ENCODE measurements at places on chromosomes 4 and X.

GRCh38 chr4:22573198-22573597 lies 57.3 kb upstream of the ADGRA3 start:
- no peak for DNase-seq

- DNase-seq = no peak
Measured at GRCh38 chr4:105805501-105806120, 89.7 kb upstream of the NPNT start.

- DNase-seq = no peak
Measured at GRCh38 chr4:127922226-127922625, 41.5 kb downstream of the PLK4 start.

- no peak for DNase-seq
Measured at GRCh38 chr4:99102634-99103033, 14.0 kb upstream of the ADH5 start.

DNA sequence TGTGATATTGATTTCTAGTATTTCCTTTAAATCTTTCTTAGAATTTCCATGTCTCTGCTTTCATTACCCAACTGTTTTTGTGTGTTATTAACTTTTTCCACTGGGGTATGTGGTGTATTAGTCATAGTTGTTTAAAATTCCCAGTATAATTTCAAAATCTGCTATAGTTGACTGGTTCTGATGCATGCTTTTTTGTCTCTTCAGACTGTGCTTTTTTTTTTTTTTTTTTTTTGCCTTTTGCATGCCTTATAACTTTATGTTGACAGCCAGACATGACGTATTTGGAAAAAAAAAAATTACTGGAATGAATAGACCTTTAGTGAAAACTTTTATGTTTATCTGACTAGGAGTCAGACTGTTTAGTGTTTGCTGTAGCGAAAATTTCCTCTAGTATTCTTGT lies 580.4 kb downstream of the ANKRD50 start:
- no peak for DNase-seq

GRCh38 chr4:176575141-176575730 lies 217.5 kb downstream of the VEGFC start:
- DNase-seq = no peak

- no peak for DNase-seq
Measured at GRCh38 chr4:98652996-98653395, 5.4 kb downstream of the TSPAN5 start.

GRCh38 chr4:117596917-117597480 lies 437.3 kb upstream of the NDST3 start:
- DNase-seq = no peak

GRCh38 chrX:81208916-81209315 lies 7.0 kb downstream of the SH3BGRL start:
- DNase-seq = no peak

DNA sequence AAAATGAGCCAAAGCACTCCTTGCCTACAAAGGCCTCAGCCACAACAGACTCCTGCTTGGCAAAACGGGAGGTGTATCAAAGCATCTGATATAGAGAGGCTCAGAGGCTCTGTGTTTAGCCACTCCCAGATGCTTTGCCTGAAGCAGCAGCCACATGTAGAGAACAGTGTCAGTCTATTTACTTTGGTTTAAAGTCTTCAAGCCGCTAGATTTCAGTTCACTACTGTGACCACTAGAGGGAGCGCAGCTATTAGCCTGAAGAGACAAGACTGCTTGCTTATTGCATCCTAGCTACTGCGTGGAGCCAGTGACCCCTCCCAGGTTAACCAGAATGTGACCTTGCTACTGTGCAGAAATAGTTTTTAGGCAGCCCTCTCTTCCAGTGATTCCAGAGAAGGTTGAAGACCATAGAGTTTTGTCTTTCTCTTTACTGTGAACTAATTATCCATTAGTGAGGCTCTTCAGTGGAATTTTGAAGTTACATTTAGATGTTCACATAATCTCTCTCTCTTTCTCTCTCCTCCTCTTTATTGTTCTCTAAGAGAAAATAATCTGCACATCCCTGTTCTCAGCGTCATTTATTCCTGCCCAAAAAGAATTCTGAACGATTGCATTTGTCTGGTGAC lies 39.3 kb downstream of the BMP3 start:
- DNase-seq = peak; percentile 9

- no peak for DNase-seq
Measured at GRCh38 chr4:149645790-149646189, 169.9 kb downstream of the IQCM start.

DNA sequence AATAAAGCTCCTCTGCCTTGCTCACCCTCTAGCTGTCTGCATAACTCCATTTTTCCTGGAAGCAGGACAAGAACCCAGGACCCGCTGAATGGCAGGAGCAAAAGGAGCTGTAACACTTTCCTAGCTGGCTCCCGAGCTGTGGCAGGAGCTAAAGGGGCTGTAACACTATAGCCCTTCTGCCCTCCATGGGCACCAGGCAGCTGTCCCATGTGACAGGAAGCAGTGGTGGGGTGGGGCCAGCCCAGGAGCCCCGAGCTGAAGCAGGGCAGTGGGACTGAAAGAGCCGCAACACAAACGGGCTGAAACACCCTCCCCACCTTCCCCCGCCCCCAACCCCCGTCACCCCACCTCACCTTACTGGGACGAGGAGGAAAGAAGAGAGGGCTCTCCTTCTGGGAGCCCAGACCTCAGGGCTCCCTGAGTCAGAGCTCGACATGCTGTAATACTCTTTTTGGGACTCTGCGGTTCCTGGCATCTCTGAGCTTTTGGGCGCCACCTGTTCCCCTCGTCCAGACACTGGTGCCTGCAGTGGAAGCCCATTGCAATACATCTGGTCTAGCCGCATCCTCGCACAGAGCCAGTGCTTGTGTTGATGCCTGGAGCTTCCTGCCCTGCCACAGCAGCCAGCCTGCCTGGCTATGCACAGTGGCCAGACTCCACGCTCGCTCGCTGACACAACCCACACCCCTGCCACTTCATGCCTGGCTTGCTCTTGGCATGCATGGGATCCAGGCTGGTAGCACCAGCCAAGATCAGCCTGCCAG lies 39.4 kb downstream of the PPM1K start:
- peak; percentile 18 for DNase-seq

DNA sequence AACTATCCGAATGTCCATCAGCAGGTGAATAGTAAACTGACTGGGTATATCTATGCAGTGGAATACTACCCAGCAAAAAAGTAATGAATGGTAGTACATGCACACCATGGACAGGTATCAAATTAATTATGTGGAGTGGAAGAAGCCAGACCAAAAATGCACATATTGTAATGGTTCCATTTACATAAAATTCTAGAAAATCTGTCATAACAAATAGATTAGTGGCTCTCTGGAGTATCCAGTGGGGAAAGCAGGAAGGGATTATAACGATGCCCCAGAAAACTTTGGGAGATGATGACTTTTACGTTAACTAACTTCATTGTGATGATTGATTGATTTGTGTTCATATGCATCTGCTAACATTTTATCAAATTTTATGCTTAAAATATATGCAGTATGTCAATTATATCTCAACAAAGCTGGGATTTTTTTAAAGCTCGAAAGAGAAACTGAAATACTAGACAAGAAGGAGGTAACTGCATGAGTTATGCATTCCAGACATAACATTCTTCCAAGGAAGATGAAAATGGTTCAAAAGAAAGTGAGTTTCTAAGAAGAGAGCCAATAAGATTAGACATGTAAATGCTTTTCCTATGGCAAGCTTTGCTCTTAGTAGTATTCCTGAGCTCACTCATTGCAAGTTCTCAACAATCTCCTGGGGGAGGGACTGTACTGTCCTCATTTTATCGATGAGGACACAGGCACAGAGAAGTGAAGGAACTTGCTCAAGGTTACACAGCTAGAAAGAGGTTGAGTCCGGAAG lies 58.6 kb upstream of the MSX1 start:
- DNase-seq = no peak

DNA sequence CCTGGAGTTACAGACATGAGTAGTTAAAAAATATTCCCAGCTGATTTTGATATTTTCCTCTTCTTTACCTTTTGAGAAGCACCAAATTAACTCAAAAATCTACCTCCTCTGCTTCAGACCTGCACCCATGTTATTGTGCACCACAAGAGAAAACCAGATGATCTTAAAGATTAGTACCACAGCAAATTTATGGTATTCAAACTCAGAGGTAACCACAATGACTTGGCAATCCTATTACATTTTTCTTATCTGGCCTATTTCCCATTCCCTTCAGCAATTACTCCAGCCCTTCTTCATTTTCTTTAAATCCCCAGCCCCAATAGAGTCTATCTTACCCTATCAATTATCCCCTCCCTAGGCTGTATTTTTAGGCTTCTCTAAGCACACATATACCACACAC lies 535.1 kb downstream of the FAT4 start:
- no peak for DNase-seq

DNA sequence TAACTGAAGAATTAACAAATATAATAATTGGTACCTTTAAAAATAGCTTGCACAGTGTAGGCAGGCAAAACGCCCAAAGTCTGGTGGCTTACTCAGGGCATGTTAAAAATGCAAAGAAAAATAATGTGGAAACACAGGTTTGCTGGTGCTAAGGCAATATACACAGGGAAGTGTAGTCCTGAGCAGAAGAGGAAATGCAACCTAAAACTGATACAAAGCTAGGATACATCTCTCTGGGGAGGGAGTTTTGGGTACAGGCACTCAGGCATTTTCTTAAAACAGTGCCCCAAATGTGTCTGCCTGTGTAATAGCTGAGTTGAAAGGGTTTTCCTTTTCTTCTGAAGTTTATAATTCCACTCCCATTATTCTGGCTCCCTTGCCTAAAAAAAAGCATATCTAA lies 47.4 kb downstream of the TMPRSS11E start:
- no peak for DNase-seq

- no peak for DNase-seq
Measured at GRCh38 chr4:14452001-14452400, 550.3 kb upstream of the CPEB2 start.

DNA sequence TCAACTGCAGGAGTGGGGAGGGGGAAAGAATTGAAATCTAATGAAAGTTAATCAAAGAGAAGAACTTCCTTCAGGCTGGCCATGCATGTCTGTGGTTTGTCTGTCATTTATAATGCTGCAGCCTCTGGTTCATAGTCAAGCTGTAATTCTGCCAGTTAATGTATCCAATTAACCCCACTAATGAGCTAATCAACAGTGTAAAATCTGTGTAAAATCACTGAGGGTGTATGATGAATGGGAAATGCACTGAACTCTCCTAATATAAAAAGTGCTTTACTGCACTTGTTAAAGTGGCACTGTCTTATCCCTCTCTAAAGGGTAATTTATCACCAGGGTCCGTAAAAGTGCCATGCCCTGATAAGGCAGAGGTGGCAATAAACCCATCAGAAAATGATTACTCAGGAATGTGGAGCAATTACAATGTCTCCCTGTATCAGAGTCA lies 798.1 kb downstream of the PDHA2 start:
- DNase-seq = no peak

- no peak for DNase-seq
Measured at GRCh38 chr4:56613101-56613862, 67.8 kb downstream of the HOPX start.

- no peak for DNase-seq
Measured at GRCh38 chr4:17029964-17030363, 131.5 kb upstream of the LDB2 start.

DNA sequence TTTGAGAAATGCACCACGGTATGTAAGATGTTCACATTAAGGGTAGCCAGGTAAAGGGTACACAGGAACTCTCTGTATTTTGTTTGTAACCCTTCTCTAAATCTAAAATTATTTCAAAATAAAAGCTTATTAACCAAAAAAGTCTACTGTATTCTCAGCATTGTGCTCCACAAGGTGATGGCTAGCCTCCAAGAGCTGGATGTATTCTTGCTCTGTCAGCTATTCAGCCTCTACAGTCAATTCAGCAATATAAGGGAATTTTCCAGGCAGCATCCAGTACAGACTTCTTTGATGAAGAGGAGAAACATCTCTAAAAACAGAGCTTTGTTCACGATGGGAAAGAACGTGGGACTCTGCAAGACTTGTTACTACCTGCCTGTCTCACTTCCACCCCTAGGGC lies 63.5 kb upstream of the MAOA start:
- DNase-seq = no peak

GRCh38 chr4:17063888-17064287 lies 165.4 kb upstream of the LDB2 start:
- DNase-seq = no peak

DNA sequence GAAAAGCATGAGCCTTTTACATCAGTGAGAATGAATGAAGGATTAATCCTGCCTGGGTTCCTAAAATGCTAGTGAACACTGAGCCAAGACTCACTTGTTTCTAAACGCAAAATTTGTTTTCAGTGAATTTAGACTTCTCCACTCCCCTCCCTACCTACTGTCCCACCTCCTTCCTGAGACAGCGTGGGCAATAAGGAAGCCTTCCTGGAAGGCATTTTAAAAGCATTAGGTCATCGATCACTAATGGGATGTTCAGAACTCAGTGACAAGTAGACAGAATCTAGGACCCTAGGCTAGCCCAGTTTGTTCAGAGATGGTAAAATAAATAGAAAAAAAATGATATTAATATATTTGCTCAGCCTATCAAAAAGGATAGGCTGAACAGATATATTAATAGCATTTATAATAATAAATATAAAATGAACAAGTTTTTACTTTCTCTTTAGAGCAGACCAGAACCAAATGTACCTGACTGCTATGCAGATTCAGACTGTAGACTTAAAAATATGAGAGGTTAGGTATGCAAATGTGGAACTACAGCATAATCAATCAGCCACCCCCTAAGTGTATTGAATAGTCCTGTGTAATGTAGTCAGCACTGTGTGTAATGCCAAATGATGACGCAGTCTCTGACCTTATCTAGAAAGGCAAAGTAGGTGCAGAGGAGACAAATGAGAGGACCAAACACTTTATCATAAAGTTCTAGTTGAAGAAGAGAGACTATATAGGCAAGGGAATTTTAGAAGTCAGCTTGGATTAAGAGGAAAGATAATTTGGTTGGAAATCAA lies 331.1 kb downstream of the GPAT3 start:
- no peak for DNase-seq

- no peak for DNase-seq
Measured at GRCh38 chrX:74453178-74453577, 31.9 kb downstream of the SLC16A2 start.

DNA sequence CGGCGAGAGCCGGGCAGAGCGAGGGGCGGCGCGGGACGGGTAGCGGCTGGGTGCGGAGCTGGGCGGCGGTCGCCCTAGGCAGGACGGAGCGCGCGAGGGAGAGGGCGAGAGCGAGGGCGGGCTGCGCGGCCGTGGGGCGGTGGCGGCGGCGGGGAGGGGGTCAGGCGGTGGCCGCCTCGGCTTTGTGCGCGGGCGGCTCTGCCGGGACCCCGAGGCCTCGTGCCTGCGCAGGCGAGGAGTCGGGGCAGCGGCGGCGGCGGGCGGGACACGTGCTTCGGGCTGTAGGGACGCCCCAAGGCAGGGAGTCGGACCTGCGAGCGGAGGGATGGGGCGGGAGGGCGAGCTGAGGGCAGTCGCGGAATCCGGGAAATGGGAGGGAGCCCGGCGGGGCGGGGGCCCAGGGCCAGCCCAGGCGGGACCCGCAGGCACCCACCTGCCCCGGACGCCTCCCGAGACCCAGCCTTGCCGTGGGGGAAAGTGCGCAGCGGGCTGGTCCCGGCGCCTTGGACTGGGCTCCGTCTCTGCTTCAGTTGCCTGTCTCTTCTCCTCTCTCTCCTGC lies 465 bp downstream of the BMPR1B start:
- no peak for DNase-seq

Measured in stimulated activated CD8-positive, alpha-beta memory T cell treated with anti-CD3 and anti-CD28 coated beads, Interleukin-7, amount 100 ng/mL, for 1 hour (primary cell).